Progenitor cell of endocrine pancreas (in vitro differentiated cells): ENCODE measurements at places on chromosomes 6 and 20.
A peak's percentile ranks its signal among the peaks of the same experiment; 100 is the strongest.

GRCh38 chr6:85421972-85422371, 27.9 kb upstream of the NT5E start:
- DNase-seq, result no peak

DNA sequence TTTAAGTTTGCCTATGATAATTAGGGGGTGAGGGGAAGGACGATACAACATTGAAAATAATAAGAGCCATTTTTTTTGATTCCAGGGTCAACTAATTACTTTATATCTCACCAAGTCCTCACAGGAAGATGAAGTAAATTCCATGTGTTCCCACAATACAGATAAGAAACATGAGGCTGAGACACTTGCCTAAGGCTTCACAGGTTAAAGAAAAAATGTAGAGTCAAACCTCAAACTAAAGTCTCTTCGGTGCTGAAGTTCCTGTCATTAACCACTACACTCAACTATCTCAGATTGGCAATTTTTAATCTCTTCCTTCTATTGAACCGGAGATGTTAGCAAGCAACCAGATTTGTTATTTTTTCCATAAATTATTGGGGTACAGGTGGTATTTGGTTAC, 33.0 kb downstream of the MRAP2 start:
- DNase-seq, result no peak

- DNase-seq, result no peak
Observed at GRCh38 chr6:145924600-145924999, 39.6 kb downstream of the SHPRH start.

DNA sequence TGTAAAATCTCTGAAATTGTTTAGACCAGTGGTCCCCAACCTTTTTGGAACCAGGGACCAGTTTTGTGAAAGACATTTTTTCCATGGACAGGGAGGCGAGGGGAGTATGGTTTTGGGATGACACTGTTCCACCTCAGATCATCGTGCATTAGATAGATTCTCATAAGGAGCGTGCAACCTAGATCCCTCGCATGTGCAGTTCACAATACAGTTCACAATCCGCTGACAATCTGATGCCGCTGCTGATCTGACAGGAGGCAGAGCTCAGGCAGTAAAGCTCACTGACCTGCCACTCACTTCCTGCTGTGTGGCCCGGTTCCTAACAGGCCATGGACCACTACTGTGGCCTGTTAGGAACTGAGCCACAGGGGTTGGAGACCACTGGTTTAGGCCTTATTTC, 115.2 kb downstream of the EPM2A start:
- DNase-seq, result no peak

- DNase-seq, result no peak
Observed at GRCh38 chr6:128754658-128755256, 128.2 kb upstream of the LAMA2 start.

GRCh38 chr6:137893726-137894125, 26.7 kb downstream of the TNFAIP3 start:
- DNase-seq, result no peak

GRCh38 chr20:25037288-25038102, 20.4 kb downstream of the ACSS1 start:
- DNase-seq, result no peak

GRCh38 chr6:21777846-21778245, 184.3 kb downstream of the SOX4 start:
- no peak for DNase-seq

DNA sequence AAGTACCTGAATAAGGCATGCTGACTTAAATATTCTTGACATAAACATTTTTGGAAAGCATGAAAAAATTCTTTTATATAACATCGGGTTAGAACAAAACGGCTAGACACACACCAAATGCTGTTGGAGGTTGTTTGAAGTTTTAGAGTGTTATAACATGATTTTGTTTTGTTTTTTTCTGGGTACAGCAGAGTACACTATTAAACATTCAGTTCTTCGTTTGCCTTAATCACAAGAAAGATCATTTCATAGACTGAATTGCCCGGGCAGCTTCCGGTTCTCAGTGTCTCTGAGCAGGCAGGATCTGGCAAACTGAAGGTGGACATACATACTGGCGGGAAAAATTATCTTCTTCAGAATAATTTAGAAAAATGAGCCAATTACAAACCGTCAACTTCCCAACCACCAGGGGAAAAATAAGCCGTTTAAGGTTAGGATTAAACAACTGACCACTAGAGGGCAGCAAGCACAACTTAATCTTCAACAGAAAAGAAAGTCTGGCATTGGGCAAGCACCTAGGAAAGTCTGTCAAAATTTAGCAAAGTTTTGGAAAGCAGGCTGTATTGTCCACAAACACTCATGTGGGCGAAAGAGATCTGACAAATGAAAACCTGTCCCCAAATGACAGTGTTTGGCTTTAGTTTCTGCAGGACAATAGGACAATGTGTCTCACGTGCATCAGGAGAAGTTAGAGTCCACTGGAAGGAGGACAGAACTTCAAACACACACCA, 15.0 kb downstream of the ZNF217 start:
- DNase-seq, result peak; percentile 27

- DNase-seq, result no peak
Observed at GRCh38 chr6:17497535-17498095, 102.5 kb upstream of the FAM8A1 start.

DNA sequence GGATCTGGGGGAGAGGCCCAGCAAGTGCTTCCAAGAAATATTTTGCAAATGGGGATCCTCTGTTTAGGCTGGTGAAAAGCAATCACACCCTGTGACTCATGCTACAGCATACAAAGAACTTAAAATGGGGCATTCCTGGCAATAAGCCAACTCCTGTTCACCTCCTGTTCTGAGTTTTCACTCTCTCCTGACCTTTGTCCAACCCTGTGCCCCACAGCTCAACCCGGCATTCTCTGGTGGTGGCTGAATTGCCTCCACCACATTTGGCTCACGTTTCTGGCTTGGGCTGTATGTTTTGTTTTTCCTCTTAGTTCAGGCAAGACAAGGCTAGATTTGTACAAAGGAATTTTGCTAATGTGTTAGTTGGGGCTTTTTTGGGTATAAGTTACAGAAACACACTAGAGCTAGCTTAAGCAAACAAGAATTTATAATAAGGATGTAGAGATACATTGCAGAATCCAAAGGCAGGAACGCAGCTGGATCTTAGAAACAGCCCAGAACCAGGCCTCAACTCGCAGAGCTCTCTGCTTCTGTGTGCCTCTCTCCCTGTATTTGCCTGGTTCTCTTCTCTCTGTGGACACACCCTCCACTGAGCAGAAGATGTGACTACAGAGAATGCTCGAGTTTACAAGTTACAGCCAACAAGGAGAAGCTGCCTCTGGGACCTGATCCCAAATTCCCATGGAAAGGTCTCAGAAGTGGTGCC, 9.4 kb downstream of the ABCC10 start:
- no peak for DNase-seq

- no peak for DNase-seq
Observed at GRCh38 chr6:77829736-77830135, 176.9 kb downstream of the MEI4 start.

- peak; percentile 36 for DNase-seq
Observed at GRCh38 chr20:46307139-46307998, 929 bp downstream of the CDH22 start.

DNA sequence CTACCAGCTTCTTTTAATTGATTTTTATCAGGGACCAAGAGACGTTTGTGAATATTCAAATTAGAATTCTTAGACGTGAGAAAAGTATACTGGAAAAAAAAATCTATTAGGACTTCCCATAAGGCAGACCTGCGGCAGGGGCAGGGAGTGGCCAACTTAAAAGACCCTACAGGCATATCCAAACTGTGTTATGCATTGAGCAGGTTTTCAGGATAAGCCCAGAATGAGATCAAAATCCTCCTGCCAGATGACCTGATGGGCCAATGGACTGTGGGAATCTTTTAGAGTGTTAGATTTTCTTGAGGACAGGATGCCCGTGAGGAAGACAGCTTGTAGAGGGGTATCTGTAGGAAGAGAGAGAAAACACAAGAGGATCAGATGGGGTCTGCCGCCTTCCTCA, 391.5 kb downstream of the CD83 start:
- DNase-seq, result no peak

- no peak for DNase-seq
Observed at GRCh38 chr6:100613656-100614055, 148.9 kb upstream of the SIM1 start.

GRCh38 chr6:43454696-43455530, 435 bp downstream of the DLK2 start:
- peak; percentile 78 for DNase-seq

DNA sequence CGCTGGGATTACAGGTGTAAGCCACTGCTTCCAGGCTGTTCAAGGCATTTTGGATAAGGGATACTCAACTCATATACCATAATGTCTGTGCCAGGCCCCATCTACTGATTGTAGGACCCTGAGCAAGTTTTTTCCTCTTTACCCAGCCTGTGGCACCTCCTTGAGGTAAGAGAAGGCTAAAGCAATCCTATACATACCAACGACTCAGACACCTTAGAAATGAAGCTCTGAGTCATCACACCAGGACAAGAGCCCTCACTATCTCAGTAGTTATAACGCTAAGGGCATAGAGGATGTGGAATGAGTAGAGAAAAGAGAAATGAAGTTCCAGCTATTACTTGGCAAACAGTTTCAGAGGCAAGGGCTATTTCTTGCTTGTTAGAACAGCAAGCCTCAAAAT, 16.9 kb downstream of the NDRG3 start:
- no peak for DNase-seq

DNA sequence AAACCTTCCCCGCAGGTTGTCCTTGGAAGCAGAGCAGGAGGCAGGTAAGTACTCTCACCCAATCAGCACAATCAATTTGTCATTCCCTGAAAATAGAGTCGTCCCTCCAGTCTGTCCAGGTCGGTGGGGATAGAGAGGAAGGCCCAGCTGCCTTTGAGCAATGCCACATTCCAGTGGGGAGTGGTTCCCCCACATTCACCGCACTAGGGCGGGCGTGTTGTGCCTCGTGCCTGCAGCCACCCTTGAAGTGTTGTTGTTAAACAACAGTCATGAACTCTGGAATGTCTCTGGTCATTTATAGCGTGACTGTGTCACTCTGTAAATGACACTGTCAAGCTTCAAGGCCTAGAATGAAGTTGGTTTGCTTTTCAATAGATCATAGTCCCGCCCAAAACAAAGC, 33.4 kb downstream of the PRDM1 start:
- no peak for DNase-seq

DNA sequence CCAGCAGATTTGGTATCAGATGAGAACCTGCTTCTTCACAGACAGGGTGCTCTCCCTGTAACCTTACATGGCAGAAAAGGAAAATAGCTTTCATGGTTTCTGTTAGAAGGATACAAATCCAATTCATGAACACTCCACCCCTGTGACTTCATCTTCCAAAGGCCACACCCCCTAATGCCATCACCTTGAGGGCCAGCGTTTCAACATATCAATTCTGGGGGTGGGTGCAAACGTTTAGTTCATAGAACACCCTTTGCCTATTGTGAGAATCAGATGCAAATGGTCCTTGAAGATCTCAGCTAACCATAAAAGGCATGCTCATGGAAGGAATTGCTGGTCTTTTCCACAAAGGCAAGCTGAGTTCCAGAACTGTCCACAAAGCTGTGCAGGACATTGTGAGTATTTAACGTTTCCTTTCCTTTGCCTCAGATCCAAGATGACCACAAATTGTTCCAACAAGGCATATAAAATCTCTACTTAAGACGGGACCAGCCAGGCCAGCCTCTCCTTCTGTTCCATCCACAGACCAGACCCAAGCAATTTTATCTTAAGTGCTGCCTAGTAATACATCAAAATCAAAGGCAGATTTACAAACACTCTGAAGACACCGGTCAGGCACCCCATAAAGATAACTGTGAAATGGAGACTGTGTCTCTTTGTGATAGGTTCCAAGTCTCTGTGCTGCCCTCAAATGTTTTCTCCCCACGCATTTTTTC, 34.7 kb upstream of the SSTR4 start:
- no peak for DNase-seq

DNA sequence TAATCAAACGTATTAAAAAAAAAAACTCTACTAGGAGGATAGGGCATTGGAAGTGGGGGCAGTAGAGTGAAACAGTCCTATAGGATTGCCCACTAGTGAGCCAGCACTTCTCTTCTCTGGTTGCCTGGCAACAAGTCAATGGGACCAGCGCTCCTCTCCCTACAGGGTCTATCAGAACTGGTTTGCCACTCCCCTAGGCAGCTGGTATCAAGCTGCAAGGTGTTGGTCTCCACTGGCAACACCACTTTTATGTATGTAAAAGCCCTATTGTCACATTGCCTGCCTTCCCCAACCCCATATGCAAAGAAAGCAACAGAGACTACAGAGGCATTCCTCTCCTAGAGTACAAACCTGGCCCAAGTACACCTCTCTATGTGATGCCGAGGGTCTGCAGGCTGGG, 166.9 kb upstream of the MCHR2 start:
- DNase-seq, result no peak

- no peak for DNase-seq
Observed at GRCh38 chr6:135181333-135182070, 394 bp downstream of the MYB start.

- DNase-seq, result no peak
Observed at GRCh38 chr20:23255106-23255505, 95.5 kb upstream of the NXT1 start.

DNA sequence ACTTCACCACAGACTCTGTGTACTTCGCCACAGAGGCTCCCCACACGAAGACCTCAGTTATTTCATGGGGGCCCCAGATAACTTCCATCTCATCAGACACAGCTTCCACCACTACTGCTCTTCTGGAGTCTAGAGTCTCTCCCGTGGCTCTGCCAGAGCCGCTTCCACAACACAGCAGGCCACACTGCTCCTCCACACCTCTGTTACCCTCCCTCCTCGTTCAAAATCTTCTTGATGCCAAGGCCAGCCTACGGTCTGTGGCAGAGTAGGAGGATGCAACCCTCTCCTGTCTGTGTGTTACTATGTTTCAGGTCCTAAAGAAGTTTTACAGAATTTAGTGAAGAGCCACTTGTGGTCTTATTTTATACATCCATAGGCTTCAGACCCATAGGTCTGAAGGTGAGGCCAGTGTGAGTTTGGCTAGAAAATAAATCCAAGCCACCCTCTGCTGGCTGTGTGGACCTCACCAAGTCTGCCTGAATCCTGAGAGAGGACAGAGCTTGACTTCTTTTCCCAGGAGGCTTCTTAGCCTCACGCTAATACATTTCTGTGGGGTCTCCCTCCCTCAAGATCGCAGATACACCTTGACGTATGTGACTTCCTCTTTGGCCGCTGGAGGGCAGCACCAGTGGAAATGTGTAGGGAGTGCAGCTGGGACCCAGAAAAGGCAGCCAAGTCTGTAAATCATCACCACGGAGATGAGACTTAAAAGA, 197.7 kb downstream of the FAXC start:
- peak; percentile 36 for DNase-seq

DNA sequence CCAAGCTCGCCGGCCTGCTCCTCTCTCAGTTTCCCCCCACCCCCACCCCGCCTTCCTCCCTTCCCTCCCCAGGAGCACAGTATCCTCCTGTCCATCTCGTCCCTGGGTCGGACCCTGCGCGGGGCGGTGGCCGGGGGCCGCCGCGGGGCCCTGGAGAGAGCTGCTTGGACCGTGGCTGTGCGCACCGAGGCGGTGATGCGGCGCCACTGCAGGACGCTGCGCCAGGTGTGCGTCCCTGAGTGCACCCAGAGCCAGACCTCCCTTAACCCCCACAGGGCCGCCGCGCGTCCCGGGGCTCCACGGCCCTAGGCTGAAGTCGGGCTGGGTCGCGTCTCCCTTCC, 2.2 kb downstream of the C20orf204 start:
- no peak for DNase-seq

- DNase-seq, result no peak
Observed at GRCh38 chr6:96520171-96521115, 1.2 kb upstream of the UFL1 start.

- no peak for DNase-seq
Observed at GRCh38 chr6:139627091-139627490, 252.6 kb upstream of the CITED2 start.

- DNase-seq, result no peak
Observed at GRCh38 chr6:118663993-118664985, 12.9 kb upstream of the CEP85L start.
